ENCODE measurements at places on chromosomes 13 and 19.

GRCh38 chr13:76053181-76053580 is 417.1 kb downstream of the LMO7 start:
- no peak for DNase-seq

- DNase-seq, result no peak
Measured at GRCh38 chr19:49315111-49315510, 9.9 kb downstream of the SLC6A16 start.

GRCh38 chr13:24129914-24130774 is 30.4 kb upstream of the SPATA13 start:
- DNase-seq, result no peak

- DNase-seq, result no peak
Measured at GRCh38 chr13:47898080-47898479, 103.0 kb downstream of the SUCLA2 start.

DNA sequence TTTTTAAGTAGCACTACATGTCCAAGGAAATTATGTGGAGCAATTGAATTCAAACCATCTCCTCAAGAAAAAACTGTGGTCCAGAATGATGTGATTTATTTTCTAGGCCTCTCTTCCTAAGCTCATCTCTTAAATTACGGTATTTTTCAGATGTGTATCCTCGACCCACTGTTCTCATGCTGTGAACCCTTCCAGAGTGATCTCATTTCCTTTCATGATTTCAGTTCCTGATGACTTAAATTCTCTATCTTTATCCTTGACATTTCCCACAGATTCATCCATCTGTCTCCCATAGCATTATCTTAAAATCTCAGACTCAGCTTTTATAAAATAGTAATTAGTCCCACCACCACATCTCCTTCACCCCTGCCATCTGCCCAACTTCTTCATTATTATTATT is 117.6 kb upstream of the SPRY2 start:
- DNase-seq, result no peak

DNA sequence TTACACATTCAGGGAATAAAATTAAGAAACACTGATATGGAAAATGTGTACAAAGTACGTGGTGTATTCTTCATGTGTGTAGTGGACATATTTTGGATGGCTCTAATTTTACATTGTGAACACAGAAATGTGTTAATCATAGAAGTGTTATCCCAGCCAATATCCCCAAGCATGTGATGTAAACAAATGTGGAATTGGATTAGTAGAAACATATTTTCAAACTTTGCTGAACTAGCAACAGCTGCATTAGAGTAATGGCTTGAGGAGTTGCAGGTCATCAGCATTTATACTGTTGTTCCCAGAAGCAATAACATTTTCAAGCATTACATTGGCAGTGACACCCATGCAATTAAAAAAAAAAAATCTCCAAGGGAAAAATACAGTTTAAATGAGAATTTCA is 600.6 kb downstream of the SLITRK1 start:
- DNase-seq, result no peak

DNA sequence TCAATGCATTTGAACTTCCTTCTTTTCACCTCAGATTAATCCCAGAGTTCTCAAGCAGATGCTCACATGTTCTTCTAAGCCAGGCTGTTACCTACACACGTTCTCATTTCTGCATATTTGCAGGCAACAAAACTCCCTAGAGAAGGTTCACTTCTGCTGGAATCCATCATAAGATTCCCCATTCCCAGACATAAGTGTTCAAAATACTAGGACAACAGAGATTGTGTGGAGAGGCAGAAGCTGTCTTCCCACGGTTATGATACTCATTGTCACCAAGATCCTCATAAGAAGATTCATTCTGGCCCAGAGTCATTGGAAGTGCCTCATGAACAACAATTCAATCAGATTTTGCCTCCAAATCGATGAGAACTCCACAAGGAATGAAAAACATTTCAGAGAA is 931.6 kb upstream of the MIR17HG start:
- no peak for DNase-seq

Data from CD8-positive, alpha-beta T cell (primary cell).